ENCODE measurements at places on chromosomes 4 and X.

DNA sequence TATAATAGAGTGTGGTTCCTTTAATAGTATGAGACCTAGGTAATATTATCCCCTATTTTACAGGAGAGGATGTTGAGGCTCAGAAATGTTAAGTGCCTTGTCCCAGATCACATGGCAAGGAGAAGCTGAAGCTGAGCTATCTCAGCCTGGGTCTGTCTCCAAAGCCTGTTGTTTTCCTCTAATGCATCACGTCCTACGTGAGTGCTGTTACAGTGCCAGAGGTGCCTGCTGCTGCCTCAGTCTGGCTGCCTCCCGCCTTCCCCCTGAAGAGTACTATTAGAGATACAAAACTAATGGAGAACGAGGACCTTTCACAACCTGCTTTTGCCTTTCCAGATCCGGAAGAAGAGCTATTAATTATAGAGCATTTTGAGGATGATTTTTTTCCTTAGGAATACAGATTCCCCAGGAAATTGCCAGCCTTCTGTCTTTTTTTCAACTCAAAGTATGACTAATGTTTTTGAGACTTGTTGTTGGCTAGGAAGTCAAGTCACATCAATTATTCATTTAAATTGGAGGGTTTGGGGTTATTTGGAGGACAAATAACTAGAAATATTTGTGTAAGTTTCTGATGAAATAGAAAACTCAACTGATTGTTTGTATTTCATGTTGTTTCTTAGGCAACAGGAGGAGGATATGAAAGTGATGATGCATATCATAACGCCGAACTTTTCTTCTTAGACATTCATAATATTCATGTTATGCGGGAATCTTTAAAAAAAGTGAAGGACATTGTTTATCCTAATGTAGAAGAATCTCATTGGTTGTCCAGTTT, 43.9 kb upstream of the MTMR1 start:
- no peak for DNase-seq

- DNase-seq, result no peak
These were observed 521.7 kb downstream of the PPARGC1A start for GRCh38 chr4:23368081-23368697.

GRCh38 chrX:120468479-120468824, 644 bp downstream of the LAMP2 start:
- DNase-seq, result no peak

GRCh38 chr4:17787315-17787714, 5.9 kb upstream of the FAM184B start:
- DNase-seq, result no peak

- DNase-seq, result no peak
These were observed 738.7 kb upstream of the NDST4 start for GRCh38 chr4:115851918-115852766.

DNA sequence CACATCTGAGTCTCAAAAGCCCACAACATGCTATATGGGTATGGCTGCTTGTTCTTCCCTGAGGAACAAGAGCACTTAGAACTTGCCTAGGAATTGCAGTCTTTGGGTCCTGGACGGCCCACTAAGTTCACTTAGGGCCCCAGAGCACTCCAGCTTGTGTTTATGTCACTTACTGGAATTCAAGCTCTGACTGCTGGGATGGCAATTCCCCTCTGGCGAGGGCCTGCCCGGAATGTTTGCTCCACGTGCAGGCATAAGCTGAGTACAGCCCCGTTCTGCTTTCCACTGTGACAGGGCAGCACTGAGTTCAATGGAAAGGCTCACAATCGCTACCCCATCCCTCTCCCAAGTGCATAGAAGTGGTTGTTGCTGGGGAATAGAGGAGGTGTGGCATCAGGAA, 25.9 kb upstream of the RASSF6 start:
- no peak for DNase-seq

DNA sequence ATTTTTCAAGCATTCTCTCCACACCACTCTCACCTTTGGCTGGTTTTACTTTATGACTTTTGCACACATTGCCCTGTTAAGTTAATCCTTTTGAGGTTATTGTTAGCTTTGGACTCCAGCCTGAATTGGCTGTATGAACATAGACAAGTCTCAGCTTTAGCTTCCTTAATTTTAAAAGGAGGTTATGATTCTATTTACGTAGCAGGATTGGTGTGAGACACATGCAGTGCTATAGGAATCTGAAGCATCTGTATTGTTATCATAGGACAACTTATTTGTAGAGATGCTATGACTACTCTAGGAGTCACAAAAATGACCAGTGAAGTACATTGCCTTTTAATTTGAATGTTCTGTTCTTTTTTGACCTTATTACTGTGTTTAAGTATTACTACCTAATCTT, 15.7 kb downstream of the PGAM4 start:
- DNase-seq, result no peak

DNA sequence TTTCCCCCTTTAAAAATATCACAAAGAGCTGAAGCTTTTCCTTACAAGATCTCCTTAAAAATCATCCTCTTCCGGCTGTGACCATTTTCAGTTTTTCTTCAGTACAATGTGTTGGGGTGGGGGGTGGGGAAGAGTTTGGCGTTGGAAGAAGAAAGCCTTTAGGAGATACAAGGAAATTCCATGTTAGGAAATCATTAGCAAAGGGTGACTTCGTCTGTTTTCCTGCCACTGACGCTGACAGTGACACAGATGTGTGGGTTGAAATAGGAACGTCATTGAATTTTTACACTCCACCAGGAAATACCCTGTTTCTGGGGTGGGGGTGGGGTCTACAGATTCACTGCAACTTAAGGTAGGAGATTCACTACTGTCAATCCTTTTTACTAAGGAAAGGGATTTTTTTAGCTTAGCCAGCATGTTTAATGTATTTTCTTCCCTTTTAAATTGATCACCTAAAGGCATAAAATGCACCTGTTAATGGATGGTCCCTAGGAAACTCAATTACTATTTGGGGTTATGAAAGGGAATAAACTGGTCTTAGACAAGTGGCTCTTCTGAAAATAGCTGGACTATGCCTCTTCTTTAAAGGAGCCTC, 3.9 kb downstream of the MAMLD1 start:
- no peak for DNase-seq

DNA sequence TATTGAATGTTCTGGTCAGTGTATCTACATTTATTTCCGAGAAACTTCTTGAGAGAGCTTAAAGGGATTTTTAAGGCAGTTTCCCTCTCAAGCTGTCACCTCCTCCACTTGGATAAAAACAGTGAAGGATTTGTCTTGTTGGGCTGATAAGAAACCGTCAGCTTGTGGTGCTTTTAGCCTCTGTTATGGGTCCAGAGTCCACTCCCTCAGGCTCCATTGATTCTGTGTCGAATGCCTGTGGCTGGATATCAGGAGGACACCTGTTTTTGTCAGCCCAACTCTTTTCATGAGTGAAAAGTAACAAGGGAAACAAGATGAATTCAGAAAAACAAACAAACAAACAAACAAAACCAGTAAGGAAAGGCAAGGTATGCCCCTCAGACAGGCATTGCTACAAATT, 12.4 kb downstream of the CLCN4 start:
- DNase-seq, result no peak

DNA sequence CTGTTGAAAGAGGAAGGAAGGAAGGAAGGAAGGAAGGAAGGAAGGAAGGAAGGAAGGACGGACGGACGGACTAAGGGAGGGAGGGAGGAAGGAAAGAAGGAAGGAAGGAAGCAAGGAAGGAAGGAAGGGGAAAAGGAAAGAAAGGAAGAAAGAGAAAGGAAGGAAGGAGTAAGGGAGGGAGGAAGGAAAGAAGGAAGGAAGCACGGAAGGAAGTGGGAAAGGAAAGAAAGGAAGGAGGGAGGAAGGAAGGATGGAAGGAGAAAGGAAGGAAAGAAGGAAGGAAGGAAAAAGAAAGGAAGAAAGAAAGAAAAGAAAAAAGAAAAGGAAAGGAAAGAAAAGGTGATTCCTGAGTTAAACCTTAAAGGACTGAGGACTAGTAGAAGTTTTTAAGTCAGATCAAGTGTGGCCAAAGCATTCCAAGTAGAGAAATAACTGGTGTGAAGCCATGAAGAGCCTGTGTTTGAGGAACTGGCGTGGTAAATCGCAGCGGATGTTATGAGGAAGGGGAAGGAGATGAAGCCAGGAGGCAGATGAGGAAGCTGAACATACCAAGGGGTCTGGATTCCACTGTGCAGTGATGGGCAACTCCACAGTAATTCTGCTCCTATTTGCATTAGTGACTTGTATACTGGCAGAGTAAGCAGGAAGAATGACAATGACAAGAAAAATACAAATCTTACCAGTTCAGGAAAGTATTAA, 163.5 kb downstream of the MGST2 start:
- no peak for DNase-seq

DNA sequence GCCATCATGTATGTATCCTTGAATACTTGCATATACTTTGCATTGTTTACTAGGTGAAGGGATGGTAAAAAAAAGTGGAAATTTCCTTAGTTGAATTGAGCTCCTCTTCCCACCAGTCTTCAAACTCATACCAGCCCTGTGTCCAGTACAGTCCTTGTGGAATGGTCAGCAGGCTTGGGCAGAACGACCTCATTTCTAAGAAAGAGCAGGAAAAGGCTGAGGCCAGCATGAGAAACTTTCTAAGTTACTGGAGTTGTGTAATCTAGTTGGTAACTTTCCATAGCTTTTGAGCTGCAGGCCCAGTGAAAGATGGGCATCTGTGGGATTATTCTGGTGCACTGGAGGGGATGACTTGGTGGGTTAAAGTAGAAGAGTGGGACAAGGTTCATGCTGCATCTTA, 87.6 kb downstream of the DCUN1D4 start:
- DNase-seq, result no peak

GRCh38 chrX:21503593-21503992, 129.4 kb downstream of the CNKSR2 start:
- no peak for DNase-seq

DNA sequence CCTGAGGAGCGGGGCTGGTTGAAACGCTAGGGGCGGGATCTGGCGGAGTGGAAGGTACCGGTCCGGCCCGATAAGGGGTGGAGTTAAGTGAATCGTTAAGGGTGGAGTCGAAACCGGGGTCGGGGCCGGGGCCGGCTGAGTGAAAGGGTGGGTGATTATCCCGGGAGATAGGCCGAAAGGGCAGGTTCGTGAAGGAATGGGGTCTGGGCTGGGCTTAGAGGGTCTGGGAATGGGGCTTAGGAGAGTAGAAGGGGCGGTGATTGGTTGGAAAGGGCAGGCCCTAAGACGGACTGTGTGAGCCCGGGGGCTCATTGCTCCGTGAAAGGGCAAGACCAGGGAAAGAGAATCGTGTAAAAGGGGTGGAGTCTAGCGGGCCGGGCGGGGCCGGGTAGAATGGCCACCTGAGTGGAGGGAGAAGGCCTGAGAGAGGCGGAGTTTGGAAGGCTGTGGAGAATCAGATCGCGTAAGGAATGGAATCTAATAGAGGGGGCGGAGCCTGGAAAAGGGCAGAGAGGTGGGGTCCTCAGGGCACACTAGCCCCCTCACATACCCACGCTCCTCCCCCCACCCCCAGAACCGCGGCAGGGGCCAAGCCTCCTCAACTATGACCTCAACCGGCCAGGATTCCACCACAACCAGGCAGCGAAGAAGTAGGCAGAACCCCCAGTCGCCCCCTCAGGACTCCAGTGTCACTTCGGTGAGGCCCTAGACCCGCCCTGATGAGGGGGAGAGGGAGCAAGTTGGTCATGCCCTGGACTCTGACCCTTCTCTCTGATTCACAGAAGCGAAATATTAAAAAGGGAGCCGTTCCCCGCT, 430 bp downstream of the HDAC6 start:
- DNase-seq, result no peak

DNA sequence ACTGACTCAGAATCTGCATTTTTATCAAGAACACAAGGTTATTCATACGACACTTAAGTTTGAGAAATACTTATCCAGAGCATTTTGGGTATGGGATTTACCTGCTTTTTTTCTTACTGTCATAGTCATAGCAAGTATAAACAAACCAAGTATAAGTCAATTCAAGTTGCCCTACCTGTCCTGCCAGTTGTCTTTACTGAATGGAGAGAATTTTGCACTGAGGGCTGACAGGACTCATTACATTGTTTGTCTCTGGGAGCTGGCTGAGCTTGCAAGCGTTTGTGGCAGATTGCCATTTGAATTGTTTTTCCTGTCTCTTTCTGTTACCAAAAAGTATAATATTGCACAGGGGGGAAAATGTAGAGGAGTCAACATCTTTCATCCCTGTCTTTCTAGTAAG, 278.9 kb upstream of the MAGEC2 start:
- no peak for DNase-seq

DNA sequence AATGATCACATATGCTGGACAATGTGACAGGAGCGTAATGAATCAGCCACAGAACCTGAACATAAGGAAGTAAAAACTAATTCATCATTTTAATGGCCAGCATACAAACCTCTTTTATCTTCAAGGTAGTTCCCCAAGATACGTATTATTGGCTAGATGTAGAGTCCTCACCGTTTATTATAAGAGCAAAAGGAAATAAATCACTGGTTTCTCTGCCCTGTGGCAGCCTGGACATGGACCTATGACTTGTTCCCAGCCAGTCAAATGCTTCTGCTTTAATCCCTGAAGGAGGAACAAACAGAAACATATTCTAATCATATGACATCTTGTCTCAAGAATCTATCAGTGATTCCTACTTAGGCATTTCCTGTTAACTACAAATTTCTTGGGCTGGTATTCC, 86.8 kb upstream of the FAM241A start:
- no peak for DNase-seq

GRCh38 chr4:7677799-7678301, 243.1 kb upstream of the PSAPL1 start:
- no peak for DNase-seq

DNA sequence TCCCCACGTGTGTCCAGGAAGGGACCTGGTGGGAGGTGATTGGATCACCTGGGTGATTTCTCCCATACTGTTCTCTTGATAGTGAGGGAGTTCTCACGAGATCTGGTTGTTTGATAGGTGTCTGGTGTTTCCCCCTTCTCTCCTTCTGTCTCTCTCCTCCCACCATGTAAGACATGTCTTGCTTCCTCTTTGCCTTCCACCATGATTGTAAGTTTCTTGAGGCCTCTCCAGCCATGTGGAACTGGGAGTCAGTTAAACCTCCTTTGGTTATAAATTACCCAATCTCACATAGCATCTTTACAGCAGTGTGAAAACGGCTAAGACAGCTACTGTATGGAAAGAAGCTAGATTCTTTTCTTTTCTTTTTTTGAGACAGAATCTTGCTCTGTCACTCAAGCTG, 21.6 kb upstream of the FGG start:
- no peak for DNase-seq

DNA sequence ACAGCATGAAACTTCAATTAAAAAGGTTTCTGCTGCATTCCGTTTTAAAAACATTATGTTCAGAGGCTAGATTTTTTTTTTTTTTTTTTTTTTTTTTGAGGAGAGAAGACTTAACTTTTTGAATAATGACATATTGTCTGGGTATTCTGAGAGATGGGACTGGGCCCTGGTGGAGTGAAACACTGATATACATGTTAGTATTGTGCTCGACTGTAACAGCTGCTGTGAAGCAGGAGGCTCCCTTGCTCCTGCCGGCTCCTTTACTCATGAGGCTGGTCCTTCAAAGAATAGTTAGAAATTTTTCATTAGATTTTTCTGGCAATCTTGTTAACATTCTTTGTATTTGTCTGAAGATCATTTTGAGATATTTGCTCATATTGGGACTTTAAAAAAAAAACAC, 73.3 kb downstream of the TMEM131L start:
- DNase-seq, result no peak

Data from activated CD8-positive, alpha-beta memory T cell treated with anti-CD3 and anti-CD28 coated beads, Interleukin-2, amount 50 U/mL, for 48 hours (primary cell).